ENCODE measurements at places on chromosomes 6 and 20. TPM values are rescaled to one million over a fixed set of nuclear protein-coding genes. Genes with fewer than 3 reads are reported as not detected.

DNA sequence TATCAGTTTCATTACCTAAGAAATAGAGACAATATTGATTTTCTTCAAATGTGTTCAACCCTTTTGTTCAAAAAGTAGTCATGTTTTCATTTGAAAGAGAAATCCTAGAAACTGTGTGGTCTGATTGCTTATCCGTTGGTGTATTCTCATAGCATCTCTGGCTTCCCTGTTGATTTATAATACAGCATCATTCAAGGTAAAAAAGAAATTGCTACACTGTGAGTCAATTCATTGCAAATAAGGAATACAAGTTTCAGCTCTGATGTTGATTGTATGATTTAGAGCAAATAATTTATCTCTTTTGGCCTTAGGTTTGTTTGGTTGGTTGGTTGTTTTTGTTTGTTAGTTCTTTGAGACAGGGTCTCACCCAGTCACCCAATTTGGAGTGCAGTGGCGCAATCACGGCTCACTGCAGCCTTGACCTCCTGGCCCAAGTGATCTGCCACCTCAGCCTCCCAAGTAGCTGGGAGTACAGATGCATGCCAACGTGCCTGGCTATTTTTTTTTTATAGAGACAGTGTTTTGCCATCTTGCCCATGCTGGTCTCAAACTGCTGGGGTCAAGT, 185.5 kb upstream of the TNFAIP3 start:
- DNase-seq: no peak

DNA sequence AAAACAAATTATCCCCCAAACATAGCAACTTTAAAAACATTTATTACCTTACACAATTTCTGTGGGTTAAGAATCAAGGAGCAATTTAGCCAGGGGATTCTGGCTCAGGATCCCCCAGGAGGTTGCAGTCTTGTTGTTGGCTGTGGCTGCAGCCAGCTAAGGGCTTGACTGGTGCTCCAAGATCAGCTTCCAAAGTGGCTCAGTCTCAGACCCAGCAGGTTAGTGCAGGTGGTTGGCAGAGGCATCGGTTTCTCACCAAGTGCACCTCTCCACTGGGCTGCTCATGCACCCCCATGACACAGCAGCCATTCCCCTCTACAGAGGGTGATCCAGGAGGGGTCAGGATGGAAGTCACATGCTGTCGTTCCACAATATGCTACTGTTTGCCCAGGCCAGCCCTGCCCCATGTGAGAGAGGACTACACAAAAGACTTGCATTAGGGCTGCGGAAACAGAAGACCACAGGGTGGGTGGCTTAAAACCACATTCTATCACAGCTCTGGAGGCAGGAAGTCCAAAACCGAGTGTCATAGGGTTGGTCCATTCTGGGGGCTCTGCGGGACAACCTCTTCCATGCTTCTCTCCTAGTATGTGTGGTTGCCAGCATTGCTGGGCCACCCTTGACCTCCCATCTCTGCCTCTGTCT, 125.8 kb downstream of the C6orf118 start:
- no peak for DNase-seq

GRCh38 chr6:32852844-32853540, 512 bp downstream of the TAP1 start:
- DNase-seq: peak; percentile 36

- no peak for DNase-seq
These were observed 8.1 kb downstream of the LYRM2 start for GRCh38 chr6:89630488-89630887.

DNA sequence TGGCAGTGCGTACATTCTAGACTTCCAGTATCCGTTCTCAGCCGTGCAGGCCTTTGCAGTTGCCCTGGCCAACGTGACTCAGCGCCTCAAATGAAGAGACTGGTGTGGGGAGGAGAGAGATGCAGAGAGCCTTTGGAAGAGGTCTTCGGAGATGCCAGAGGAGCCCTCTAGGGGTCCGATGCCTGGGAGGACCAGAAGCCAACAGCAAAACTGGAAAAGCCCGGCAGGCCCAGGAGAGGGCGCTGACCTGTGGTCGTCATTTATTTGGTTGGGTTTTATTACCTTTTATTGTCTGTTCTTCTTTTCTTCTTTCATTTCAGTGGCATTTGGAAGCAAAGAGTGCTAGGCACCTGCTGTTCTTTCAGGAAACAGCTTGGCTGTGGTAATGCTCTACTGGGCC, 53.3 kb upstream of the TMEM181 start:
- peak; percentile 43 for DNase-seq

- peak; percentile 93 for DNase-seq
These were observed 179.3 kb downstream of the MTHFD1L start for GRCh38 chr6:151044465-151045441.

GRCh38 chr20:1844325-1845162, 50.7 kb upstream of the SIRPA start:
- DNase-seq: peak; percentile 55

DNA sequence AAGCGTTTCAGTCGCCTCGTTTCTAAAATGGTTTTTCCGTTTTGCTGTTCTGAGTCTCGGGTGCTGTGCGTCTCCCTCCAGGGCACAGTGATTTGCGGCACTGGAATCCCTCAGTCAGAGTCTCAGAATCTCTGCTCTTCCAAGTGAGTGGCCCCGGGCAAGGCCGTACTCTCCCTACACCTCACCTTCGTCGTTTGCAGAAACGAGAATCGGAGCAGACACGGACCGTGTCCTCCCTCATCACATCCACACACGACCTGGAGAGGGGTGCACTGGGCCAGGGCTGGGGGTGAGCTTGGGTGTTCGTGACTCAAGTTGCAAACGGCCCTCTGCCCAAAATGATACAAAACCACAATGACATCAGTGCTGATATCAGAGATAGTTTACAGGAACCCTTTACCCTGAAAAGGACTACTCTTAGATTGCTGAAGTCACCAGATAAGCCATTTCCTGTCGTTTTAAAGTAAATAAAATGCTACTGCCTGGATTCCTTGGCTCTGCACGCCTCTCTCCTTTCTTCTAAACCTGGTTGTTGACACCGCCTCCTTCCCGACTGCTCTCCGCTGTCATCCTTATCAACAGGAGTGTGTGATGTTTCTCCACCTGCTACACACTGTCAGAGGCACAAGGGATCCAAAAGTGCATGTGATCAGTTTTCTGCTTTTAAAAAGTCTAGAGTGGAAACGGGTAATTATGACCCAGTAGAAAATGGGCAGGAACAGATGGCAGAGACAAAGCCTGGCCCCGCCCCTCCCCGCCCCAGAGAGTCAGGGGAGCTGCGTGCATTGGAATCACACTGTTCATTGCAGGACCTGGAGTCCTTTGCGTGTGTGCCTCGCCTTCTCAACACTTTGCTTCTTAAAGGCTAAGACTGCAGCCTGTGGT, 38.4 kb downstream of the KIF25 start:
- DNase-seq: peak; percentile 40

DNA sequence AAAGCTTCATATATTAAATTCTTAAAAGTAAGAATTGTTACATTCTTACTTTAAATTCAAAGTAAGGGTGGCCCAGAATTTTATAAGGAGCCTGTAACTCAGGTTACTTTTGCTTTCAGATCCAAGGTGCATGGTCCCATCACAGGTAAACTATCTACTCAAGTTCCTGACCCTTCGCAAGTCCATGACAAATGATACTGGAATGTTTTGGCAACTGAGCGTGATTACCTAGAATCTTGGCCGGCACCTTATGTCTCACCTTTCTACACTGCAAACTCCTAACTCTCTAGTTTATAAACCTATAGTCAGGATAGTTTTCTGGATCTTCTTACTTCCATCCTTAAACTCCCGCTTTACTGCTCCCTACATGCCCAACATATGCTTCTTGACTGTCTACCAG, 67.9 kb upstream of the HMGN3 start:
- no peak for DNase-seq

GRCh38 chr6:170062915-170063241, 228.0 kb downstream of the DLL1 start:
- DNase-seq: no peak

Gene SLC26A8
- total RNA-seq: not detected

Gene MANEA
- 7.7 TPM for total RNA-seq

Gene C6orf58
- total RNA-seq: not detected

Gene FBXO30
- 25.9 TPM for total RNA-seq

Gene PPP1R3G
- 3.3 TPM for total RNA-seq

Gene TMEM170B
- total RNA-seq: 4.5 TPM

Gene TGM6
- total RNA-seq: not detected
